ENCODE measurements at places on chromosomes 12 and 14. TPM values are rescaled to one million over a fixed set of nuclear protein-coding genes. Genes with fewer than 3 reads are reported as not detected.
A peak's percentile ranks its signal among the peaks of the same experiment; 100 is the strongest.

SNAPC1 gene
- total RNA-seq = 12.2 TPM

PIWIL1 gene
- not detected for total RNA-seq

BDKRB2 gene
- 7.8 TPM for total RNA-seq

ADAM21 gene
- 0.72 TPM for total RNA-seq

SRRM4 gene
- total RNA-seq = not detected

CRIP2 gene
- total RNA-seq = 22.2 TPM

KRT85 gene
- total RNA-seq = not detected

ARHGAP5 gene
- 78.2 TPM for total RNA-seq

SSPN gene
- 11.5 TPM for total RNA-seq

DNA sequence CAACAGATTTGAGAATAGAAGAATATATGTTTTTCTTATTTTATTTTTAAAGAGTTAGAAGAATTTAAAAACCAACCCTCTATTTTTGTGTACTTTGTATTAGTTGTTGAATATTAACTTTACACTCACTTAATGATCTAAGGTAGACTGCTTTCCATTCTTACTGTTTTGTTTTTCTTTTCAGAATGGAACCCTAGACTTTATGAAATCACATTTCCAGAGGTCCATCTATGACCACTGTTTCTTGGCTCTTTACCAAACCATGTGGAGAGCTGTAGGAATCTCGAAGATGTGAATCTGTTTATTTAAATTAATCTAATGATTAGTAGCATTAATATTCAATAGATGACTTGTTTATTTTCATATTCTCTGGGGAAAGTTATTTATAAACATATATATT lies 7.2 kb upstream of the PIK3C2G start:
- no peak for DNase-seq

GRCh38 chr12:11862798-11863197 lies 207.9 kb upstream of the BCL2L14 start:
- DNase-seq = no peak

GRCh38 chr14:103627073-103628025 lies 1.7 kb upstream of the KLC1 start:
- no peak for DNase-seq

- peak; percentile 92 for DNase-seq
These were observed 244.1 kb downstream of the FBXL14 start for GRCh38 chr12:1350055-1350933.

DNA sequence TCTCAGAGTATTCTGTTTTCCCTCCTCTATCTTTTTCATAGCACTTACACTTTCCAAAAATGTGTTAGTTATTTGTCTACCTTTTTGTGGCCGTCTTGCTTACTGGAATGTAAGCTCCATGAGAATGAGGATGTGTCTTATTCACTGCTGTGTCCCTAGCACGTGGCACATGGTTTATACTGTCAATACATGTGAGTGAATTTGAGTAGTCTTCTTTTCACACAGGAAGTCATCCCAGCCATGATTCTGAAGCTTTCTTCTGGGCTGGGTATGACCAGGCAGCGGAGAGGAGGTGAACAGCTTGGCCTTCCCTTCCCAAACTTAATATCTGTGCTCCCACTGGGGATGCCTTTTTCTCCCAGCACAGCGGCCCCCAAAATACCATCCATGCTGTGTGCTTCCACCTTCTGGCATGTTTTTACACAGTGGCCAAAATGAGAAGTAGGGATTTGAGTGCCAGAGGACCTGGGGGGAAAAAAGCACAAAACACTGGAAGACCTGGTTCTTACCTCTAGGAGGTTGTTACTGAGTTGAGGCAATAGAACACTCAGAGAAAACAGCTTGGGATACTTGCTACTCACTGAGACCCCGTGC lies 10.3 kb downstream of the PLEKHG3 start:
- no peak for DNase-seq

- peak; percentile 4 for DNase-seq
These were observed 33.0 kb downstream of the RDH12 start for GRCh38 chr14:67734675-67735074.

GRCh38 chr12:64085996-64086395 lies 136.1 kb downstream of the KICS2 start:
- no peak for DNase-seq

DNA sequence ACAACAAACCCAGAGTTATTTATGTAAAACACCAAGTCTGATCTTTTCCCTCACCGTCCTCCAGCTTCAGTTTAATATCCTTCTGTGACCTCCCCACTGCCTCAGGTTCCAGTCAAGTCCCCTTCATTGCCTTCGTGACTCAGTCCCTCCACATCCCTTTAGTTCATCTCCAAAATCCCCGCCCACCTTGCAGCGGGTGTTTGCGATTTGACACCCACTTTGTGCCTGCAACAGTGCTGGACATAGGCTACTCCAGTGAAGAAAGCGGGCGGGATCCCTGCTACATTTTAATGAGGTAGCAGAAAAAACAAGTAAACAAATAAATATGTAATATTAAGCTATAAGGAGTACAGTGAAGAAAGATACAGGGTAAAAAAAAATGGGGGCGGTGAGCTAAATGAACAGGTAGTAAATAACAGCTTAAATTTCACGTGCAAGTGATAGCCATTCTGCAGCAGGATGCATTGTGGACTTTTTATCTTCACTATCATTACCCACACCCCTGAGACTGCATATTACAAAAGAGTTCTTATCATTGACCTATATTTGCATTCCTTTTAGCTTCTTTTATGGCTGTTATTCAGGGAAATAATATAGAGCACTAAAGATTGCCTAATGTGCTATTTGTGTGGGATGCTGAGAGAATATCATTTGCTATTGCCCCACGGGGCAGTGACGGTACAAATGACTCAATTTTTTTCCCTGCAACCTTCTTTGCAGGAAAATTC lies 222.8 kb upstream of the NUDT4 start:
- no peak for DNase-seq

- no peak for DNase-seq
These were observed 1538.3 kb upstream of the SEL1L start for GRCh38 chr14:83071888-83072501.

GRCh38 chr14:58537004-58537403 lies 100.8 kb upstream of the DACT1 start:
- no peak for DNase-seq

DNA sequence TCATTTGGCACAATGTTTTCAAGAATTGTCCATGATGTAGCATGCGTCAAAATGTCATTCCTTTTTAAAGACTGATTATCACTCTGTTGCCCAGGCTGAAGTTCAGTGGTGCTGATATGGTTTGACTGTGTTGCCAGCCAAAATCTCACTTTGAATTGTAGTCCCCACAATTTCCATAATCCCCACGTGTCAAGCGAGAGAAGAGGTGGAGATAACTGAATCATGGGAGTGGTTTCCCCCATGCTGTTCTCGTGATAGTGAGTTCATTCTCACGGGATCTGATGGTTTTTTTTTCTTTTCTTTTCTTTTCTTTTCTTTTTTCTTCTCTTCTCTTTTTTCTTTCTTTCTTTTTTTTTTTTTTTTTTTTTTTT lies 21.8 kb upstream of the LRRK2 start:
- DNase-seq = no peak

- no peak for DNase-seq
These were observed 180.8 kb downstream of the ADCK1 start for GRCh38 chr14:77980475-77981321.

DNA sequence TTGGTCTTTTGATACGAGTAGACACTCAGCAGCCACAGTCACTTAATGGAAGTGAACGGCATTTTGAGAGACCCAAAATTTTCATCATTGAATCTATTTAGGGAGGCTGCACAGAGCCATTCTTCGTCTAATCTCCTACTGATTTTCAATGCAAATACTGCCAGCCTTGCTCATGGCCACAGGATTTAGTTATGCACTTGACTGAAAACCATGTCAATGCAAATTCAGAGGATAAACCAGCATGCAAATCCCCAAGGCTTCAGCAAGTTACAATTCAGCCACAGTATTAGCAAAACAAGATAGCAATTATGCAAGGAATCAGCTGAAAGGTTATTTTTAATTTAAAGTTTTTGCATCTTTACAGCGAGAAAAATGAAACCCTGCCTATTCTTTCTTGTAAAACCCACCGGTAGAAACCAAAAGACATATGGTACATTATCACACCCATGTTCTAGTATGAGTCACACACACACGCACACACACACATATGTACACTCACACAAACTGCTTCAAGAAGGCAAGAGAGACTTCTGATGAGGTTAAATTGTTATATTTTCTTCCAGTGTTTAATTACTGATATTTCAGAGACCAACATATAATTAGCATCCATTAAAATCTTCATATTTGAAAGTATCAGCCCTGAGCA lies 985.3 kb upstream of the FLRT2 start:
- DNase-seq = no peak

- no peak for DNase-seq
These were observed 39.6 kb downstream of the LARP4 start for GRCh38 chr12:50440288-50440687.

DNA sequence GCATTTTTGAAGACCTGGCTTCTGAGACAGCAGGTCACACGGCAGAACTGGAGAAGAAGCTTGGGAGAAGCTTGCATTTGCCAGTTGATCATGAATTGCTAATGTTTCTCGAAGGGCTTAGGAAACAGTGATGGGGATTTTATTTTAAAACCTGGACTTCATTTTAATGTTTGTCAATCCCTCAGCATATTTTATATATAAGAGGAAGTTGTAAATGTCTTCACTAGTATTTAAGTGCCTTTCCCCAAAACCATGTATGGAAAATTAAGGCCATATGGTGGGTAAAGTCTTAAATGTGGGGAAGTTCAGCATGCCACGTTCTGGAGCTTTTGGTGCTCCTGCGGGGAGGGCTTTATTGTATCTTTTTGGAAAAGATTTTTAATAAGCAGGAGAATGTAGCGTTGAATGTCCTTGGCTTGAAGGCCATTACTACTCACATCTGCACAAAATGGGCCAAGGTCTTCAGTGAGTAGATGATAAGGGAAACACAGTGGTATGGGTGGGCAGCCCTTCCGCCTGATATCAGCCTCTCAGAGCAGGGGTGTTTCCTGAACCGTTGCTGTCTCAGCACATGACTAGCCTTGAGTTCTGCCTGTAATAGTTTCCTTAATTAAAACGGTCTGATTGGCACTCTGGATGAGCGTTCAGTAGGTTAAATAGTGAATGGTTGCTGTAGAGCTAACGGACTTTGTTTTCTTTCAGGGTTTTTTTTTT lies 511.4 kb downstream of the PCNX1 start:
- DNase-seq = no peak

- no peak for DNase-seq
These were observed 151.8 kb upstream of the NTF3 start for GRCh38 chr12:5280086-5280485.

DNA sequence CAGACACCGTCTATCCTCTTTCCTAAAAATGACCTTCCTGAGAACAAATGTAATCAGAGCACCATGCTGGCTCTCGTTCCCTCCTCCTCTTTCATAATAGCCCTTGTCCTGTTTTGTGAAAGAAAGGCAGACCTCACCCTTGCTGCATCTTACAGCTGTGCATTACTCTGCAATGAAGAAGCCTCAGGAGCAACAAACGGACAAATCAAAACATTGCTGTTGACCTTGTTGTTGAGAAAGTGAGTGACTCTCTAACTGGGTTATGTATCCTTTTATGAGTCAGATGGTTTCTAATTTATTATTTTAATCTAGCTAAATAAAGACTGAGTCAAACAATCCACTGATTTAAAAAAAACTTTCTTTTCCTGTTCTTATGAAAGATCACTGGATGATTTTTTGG lies 180.9 kb downstream of the RPS29 start:
- peak; percentile 1 for DNase-seq

DNA sequence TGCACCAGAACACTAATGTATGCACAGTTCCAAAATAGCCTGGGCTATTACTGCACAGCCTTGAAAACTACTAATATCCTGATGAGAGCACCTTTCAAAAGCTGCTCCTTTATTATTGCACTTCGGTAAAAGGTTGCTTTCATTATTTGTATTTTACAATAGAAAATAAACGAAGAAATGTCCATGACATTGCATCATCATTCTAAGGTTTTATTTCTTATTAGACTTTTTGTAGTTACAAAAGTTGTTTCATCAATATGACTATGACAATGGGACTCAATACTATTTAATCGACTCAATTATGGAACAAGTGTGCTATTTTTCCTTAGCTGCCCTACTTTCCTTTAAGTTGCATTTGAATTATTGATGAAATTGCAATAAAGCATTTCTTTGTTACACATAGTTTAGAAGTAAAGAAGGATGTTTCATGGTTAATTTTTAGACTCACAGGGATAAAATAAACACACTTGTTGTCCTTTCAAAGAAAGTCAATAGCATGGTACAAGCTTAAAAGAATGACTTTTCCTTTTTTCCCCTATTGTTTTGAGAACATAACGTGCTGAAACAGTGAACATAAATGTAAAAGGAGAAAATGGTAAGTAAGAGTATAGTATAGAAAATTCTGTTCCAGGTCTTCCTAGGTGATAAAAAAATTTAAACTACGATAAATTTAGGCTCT lies 407.6 kb downstream of the BCAT1 start:
- no peak for DNase-seq

GRCh38 chr12:104938371-104938770 lies 19.7 kb downstream of the SLC41A2 start:
- peak; percentile 27 for DNase-seq

- DNase-seq = no peak
These were observed 82.7 kb upstream of the ESRRB start for GRCh38 chr14:76293221-76293620.

DNA sequence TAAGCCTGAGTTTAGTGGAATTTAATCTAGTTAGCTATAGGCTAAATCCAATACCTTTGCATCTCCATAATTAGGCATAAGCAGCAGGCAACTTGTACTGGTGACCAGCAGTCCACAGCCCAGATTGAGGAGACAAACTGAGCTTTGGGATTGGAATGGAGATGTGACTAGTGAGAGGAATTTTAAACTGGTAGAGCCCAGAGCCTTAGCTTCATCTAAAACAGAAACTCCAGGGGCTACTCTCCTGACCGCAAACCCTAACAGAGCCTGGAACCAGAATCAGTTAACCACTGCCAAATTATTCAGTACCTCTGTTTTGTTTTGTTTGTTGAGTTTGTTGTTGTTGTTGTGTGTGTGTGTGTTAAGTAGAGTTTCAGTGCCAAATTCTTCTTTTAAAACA lies 53.2 kb downstream of the TSPAN19 start:
- DNase-seq = no peak

DNA sequence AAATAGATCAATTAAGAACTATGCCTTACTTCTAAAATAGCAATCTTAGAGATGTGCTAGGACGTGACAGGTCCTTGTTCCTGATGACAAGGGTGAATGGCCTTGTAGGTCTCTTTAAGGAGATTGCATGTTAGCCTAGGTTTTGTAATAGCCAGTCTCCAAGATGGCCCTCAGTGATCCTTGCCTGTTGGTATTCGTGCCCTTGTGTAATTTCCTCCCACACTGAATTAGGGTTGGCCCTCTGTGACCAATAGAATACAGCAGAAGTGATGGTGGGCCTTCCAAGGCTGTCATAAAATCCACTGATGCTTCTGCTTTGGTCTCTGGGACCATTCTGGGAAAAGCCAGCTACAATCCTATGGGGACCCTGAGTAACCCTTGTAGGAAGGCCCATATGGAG lies 38.2 kb upstream of the SNX6 start:
- no peak for DNase-seq

- no peak for DNase-seq
These were observed 4.7 kb downstream of the CALCOCO1 start for GRCh38 chr12:53722450-53723041.

- peak; percentile 85 for DNase-seq
These were observed 64.5 kb upstream of the STK38L start for GRCh38 chr12:27179400-27180214.
